Thoracic aorta (tissue), 2 donors: ENCODE measurements at places on chromosomes 3 and 15. TPM values are rescaled to one million over a fixed set of nuclear protein-coding genes. Genes with fewer than 3 reads are reported as not detected.

The KNG1 gene
- total RNA-seq: not detected

The SLC24A5 gene
- total RNA-seq: not detected

The ARRDC4 gene
- total RNA-seq: 31.0 TPM

GRCh38 chr3:113113361-113113760 lies 98.0 kb upstream of the BOC start:
- DNase-seq: no peak

GRCh38 chr15:83973816-83974215 lies 261.8 kb upstream of the GOLGA6L4 start:
- no peak for DNase-seq

GRCh38 chr15:65095011-65095746 lies 18.6 kb downstream of the KBTBD13 start:
- no peak for DNase-seq

GRCh38 chr15:66617137-66618090 lies 51.6 kb upstream of the LCTL start:
- DNase-seq: peak; percentile 61

- DNase-seq: no peak
These were observed 154.2 kb upstream of the TNIK start for GRCh38 chr3:171614318-171614921.

- no peak for DNase-seq
These were observed 328.3 kb downstream of the THSD4 start for GRCh38 chr15:71443538-71443937.
